Substantia nigra (tissue), 51 donors: ENCODE measurements at places on chromosomes 1 and 21.

GRCh38 chr21:35273333-35273732 is 224.2 kb upstream of the RUNX1 start:
- no peak for DNase-seq

DNA sequence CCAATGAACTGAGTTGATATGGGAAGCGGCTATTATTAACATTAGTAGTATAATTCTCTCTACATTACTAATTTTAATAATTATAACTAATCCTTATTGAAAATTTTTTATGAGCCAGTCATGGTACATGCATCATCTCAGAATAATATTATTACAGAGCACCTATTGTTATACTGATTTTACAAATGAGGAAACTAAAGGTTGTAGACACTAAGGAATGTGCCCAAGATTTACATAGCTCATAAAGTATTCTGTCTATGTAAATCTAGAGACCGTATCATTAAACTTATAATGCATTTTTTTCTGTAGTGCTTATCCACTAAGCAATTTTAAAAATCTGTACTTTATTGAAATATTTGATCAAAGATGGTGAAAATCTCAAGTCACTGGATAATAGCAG is 825.9 kb downstream of the PLA2G4A start:
- no peak for DNase-seq

DNA sequence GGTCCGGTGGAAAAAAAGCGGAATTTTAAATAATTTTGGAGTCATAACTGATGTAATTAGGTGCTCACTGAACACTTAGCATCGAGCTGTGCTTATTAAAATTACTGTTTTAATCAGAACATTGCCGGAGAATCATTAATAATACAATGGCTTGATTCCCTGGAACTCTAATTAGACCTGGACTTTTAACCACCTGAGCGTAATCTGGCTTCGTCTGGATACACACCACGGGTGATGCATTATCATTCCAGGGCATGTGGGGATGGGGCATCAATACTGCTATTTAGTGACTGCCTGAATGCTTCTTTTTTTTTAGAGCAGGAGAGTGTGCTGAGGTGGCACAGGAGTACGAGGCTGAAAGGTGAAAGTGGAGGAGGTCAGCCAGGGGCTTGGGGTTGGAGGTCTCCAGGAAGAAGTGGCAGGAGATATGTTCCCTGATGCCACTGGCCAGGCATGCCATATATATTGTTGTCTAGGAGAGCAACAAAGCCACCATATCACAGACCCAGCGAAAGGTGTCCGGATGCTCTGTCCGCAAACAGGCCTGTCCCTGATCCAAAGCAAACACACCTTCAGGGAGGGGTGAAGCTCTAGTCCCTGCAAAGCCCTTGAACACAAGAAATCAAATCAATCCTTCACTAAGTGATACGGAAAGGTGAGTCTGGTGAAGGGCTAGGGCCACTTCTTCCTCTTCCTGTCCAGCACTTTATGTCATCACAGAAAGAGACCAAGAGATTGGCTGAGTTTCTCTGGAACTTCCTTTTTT is 125.2 kb downstream of the PLXNA2 start:
- DNase-seq = no peak

DNA sequence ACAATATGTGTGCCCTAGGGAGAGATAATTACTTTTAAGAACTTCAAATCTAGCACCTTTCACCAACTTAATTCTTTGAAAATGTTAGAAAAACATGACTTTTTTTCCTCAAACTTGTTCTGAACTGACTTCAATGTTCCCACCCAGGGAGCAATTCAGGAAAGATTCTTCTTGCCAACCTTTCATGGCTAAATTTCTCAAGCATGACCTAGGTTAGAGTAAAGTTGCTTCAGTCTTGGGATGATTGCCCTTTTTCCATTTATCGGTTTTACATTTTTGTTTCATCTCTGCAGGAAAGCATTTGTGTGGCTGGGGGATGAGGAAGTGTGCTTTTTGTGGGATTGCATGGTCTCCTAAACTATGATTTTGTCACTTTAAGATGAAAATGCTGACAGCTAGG is 647.7 kb downstream of the LTN1 start:
- no peak for DNase-seq

- DNase-seq = no peak
Observed at GRCh38 chr1:230536641-230537155, 105.6 kb upstream of the COG2 start.

GRCh38 chr21:25039461-25040380 is 567.6 kb downstream of the MRPL39 start:
- no peak for DNase-seq

DNA sequence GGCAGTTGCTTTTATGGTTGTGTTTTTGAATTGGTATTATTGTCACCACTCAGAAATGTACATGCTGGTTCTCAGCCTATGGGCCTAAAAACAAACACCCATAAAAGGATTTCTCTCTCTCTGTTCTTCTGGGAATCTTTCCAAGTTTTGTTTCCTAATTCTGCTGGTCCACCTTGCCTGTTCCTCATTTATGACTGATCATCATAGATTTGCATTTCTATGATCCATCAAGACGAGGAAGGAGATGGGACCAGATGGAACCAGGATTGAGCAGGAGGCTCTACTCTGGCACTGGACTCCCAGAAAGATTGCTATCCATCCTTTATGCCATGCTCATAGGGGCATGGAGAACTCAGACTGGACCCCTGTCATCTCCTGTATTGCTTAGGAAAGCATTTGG is 162.2 kb downstream of the C1orf94 start:
- no peak for DNase-seq

- no peak for DNase-seq
Observed at GRCh38 chr1:219876798-219877209, 51.6 kb downstream of the SLC30A10 start.

GRCh38 chr21:38950435-38951094 is 144.8 kb downstream of the ETS2 start:
- no peak for DNase-seq

- DNase-seq = no peak
Observed at GRCh38 chr1:178704833-178705232, 20.2 kb upstream of the RALGPS2 start.

DNA sequence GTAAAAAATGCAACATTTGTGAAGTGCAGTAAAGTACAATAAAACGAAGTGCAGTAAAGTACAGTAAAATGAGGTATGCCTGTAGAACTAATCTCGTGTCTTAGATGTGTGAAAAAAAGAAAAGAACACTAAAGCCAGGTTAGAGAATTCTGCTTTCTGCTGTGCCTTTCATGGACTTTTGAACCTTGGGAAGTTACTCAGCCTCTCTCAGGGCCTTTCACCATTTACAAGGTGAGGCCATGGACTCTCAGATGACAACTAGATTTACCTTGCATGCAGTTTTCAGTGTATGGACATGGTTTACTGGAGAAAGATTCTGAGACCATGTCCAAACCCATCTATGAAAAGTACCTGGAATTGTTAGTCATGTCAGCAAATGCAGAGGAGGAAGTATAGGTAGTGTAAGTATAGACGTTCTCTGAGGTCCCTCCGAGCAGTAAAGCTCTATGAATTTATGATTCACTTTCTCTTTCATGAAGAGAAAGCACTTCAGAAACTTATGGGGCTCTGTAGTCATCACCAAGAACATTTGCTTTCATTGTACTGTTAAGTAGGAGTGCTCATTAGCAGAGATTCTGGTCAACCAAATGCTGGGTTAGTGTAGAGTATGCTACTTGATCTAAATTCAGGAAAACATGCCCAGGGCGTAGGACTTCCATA is 143.1 kb downstream of the CACNA1E start:
- DNase-seq = no peak

GRCh38 chr1:205652984-205653383 is 21.2 kb upstream of the ELK4 start:
- no peak for DNase-seq

DNA sequence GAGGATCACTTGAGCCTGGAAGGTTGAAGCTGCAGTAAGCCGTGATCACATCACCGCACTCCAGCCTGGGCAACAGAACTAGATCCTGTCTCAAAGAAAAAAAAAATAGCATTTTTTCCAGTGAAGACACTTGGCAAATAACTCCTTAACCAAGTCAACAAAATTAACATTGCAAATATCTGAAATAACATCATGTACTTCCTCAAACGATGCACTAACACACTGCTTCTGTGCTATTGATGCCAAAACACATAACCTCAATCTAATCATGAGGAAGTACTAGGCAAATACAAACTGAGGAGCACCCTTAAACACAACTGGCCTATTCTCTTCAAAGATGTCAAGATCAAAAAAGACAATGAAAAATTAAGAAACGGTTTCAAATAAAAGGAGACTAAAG is 32.3 kb downstream of the PABPC4 start:
- DNase-seq = no peak

DNA sequence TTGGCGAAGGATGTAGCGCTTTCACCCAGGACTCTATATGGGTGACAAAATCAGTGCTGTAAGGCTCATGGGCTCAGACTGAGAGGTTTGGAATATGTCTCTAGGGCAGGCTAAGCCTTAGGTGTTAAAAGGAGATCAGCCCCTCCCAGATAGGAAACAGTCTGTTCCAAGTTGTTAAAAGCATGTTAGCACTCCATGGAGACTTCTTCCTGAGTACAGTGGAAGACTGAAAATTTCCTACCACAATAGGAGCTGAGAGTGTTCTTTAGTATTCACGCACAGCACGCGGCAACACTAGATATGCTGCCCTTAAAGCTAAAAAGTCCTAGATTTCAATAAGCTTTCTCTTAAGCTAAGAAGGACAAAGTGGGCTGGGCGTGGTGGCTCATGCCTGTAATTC is 122.1 kb downstream of the TRABD2B start:
- DNase-seq = no peak

DNA sequence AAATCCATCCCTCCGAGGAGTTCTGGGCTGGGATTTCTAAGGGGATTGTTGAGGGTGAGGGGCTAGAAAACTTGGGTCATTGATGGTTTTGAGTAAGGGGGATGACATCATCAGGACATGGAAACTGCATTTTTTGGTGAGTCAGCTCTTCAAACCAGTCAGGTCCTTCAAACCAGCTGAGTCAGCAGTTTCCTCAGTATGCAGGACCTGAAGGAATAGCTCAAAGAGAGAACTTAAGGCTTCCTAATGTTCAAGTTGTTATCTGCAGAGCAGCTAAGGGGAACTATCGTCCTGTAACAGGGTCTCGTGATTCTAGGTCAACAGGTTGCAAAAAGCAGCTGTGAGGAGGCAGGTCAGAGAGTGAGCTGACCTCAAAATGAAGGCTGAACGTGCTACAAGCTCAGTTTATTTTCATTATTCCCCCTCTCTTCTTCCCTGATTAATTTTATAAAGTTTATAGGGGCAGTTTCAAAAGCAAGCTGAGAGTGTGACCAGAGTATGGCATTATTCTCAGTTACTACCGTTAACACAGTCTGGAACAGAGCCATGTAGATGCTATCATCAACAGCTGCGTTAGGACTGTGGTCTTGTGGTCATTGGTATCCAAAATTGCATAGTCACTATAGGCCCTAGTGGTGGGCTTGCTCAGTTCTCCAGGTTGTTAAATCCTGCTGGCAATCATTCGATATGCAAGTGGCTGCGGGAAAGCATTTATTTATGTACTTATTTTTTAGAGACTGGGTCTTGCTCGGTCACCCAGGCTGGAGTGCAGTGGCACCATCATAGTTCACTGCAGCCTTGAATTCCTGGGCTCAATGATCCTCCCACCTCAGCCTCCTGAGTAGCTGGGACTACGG is 10.7 kb upstream of the SDC3 start:
- no peak for DNase-seq

- no peak for DNase-seq
Observed at GRCh38 chr1:188089015-188089414, 1260.3 kb downstream of the PLA2G4A start.

DNA sequence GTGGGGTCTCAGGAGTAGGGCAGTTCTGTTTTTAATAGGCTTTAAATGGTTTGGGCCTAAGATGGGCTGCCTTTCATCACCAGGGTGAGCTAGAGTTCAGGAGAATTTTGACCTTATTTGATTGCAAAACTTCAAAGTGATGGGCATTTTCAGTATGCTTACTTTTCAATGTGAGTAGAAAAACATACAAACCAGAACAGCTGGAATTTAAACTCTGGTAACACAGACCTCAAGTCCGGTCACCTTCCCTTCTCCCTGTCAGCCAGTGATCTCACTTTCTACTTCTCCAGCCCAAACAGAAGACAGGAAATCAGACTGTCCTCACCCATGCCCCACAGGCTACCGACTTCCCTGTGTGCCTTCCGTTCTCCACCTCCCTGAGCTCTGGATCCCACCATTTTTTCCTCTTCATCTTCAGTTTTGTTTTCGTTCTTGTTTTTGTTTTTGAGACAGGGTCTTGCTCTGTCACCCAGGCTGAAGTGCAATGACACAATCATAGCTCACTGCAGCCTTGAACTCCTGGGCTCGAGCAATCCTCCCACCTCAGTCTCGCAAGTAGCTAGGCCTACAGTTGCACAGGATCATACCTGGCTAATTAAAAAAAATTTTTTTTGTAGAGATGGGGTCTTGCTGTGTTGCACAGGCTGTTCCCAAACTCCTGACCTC is 374.0 kb downstream of the CAMTA1 start:
- no peak for DNase-seq

DNA sequence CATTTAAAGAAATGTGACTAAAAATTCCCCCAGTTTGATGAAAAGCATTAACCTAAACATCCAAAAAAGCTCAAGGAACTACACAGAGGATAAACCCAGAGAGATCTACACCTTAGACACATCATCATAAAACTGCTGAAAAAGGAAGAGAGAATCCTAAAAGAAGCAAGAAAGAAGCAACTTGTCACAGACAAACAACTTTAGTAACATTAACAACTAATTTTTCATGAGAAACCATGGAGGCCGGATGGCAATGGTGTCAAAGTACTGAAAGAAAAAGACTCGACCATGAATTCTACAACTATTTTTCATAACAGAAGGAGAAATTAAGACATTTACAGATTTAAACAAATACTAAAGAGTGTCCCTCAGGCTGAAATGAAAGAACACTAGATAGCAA is 17.7 kb downstream of the ZNF644 start:
- DNase-seq = no peak

DNA sequence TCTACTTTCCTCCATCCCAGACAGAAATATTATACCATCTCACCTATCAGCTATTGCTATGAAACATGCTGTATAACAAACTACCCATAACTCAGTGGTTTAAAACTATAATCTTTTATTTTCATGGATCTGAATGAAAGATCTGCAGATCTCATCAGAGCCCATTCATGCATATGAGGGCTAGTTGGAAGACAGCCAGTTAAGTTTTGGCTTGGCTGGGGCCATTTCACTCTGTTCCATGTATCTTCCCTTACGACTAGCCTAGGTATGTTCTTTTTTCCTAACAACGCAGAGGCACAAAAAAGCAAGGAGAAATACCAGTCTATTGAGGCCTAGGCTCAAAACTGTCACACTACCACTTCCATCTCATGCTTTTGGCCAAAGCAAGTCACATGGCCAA is 28.1 kb upstream of the RGS1 start:
- DNase-seq = no peak

DNA sequence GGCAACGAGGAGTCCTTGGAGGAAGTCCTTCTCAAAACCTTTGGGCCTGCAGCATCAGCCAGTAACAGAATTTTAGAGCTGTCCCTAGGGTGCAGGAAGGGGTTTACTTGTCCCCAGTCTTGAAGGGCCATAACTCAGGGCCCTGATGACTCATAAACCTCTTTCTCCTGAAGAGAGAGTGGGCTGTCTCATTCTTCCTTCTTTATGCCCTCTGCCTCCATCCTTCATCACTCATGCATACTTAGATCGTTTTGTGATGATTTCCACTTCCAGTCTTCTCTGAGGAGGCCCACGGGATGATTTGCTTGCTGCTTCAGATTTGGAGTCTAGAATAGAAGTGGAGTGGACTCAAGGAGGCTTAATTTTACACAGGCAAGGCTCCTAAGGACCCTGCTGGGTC is 60.2 kb downstream of the NDUFS5 start:
- DNase-seq = no peak

- no peak for DNase-seq
Observed at GRCh38 chr1:90417126-90417525, 300.0 kb downstream of the BARHL2 start.

- DNase-seq = no peak
Observed at GRCh38 chr1:19038096-19038495, 81.6 kb upstream of the IFFO2 start.
